Stimulated activated CD4-positive, alpha-beta T cell treated with anti-CD3 and anti-CD28 coated beads, Interleukin-12 subunit alpha, Interleukin-12 subunit beta, amount 100 ng/mL, for 4 hours (primary cell): ENCODE measurements at places on chromosomes 6 and 20.

- no peak for DNase-seq
Observed at GRCh38 chr6:100237821-100238220, 226.9 kb downstream of the SIM1 start.

DNA sequence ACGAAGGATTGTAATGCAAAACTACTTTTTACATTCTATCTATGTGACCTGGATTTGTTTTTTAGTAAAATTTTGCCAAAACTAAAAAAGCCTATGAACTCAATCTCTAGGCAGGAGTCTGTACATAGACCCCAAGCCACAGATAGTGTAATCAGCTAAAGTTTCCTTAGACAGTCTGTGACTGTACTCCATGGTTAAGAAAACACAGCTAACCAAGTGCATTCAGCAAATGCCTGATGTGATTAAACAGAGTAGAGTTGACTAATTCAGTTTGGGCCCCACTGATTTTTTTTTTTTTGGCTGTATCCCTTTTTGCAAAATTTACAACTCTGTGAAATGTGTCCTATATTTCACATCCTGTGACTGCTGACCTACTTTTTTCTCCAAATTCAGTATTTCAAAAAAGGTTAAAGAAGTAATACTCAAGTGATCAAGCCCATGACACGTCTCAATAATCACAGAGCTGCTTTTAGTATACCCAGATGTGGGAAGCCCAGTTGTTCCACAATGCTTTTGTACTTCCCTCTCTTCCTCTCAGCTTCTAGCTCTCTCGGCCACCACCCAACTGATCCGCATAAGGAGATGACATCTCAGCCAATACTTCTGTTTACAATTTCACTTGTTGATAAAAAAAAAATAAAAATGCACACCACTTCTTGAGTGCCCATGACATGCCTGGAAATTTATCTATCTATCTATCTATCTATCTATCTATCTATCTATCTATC lies 108.8 kb upstream of the TBX18 start:
- DNase-seq = no peak

- DNase-seq = no peak
Observed at GRCh38 chr6:87099472-87099871, 4.6 kb upstream of the CGA start.

DNA sequence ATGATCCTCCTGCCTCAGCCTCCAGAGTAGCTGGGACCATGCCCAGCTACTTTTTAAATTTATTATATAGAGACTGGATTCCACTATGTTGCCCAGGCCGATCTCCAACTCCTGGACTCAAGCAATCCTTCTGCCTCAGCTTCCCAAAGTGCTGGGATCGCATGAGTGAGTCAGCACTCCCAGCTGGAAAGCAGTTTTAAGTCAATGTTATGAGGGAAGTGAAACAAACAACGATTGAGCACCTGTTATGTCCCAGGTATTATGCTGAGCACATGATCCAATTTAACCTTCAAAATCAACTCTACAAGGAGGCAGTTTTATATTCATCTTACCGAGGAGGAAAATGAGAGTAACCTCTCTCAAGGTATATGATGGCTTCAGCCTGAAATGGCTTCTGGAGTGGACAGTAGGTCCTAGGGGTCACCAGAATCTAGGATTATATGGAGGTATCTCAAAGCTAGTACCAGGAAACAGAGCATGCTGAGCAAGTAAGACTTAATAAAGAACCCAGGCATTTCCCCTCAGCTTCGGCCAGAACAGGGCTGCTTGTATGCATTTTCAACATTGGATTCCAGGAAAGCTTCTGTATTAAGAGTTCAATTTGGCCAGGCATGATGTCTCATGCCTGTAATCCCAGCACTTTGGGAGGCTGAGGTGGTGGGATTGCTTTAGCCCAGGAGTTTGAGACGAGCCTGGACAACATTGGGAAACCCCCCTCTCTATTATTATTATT lies 55.0 kb downstream of the EDN1 start:
- no peak for DNase-seq

GRCh38 chr20:61771805-61772350 lies 293.8 kb downstream of the TAF4 start:
- DNase-seq = no peak

DNA sequence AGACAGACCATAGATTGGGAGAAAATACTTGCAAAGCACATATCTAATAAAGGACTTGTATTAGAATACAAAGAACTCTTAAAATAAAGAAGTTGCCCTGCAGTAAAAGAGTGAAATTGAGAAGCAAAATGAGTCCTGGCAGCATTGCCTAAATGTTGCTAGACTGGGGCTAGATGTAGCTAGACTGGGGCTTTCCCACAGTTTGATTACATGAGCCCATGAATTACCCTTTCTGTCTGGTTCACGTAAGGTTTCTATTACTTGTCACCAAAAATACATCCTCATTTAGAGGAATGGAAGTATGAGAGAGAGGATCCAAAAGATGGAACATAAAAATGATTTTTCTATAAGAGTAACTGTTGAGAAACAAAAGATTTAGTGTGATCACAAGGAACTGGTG lies 57.6 kb upstream of the CCDC28A start:
- no peak for DNase-seq

GRCh38 chr6:39086294-39086693 lies 28.7 kb downstream of the SAYSD1 start:
- no peak for DNase-seq

DNA sequence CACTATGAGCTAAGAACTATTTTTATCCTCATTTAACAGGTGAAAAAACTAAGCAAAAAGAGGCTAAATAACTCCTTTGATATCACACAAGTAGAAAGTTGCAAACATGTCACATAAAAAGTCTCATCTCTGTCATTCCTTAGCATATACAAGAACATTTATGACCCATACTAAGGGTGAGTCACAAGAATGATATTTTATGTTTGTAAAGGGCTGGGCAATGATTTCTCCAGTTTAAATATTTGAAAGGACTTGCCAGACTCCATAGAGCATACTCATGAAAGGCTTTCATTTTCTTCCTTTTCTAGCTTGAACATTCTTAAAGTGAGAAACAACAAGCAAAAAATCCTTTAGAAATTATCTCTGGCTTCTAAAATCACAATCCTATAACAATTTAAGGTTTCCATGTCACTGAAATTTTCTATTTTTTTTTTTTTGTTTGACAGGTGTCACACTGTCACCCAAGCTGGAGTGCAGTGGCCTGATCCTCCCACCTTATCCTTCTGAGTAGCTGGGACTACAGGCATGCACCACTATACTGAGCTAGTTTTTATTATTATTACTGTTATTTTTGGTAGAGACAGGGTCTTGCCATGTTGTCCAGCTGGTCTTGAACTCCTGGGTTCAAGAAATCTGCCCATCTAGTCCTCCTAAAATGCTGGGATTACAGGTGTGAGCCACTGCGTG lies 338.0 kb upstream of the KHDRBS2 start:
- DNase-seq = no peak

- no peak for DNase-seq
Observed at GRCh38 chr6:105621564-105622175, 218.8 kb upstream of the PREP start.

DNA sequence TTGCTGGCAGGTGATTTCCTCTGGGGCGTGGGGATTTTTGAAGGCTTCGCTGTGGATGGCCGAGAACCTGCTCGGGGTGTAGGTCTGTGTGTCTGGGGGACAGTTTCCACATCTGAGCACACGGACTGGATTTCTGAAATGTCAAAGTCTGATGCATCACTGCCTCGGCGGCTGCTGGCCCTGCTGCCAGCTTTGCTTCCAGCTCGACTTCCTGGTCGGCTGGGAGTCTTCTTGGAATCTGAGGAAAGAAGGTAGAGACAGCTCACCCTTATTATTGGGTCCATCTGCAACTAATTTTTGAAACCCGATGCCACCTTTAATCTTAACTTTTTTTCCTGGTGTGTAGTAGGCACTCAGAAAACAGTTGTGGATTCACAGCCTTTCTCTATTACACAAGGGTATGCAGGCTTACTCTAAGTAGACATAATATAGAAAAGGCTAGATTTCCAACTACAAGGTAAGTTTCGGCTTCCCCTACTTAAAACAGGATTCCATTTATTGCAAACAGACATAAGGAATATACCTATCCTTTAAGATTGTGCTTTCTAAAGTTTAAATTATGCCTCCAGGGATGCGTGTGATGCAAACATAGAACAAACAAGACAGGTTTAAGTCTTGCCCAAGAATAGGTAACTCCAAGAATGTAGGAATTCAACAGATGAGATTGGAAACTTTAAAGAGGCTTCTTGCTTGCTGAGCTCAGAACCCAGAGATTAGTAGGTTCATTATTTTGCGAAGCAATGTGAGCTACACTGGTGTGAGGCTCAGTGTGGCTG lies 183.5 kb downstream of the DST start:
- DNase-seq = no peak

GRCh38 chr6:147035886-147036285 lies 168.3 kb upstream of the STXBP5 start:
- DNase-seq = no peak

GRCh38 chr6:26295691-26296555 lies 69.1 kb upstream of the BTN3A2 start:
- no peak for DNase-seq

DNA sequence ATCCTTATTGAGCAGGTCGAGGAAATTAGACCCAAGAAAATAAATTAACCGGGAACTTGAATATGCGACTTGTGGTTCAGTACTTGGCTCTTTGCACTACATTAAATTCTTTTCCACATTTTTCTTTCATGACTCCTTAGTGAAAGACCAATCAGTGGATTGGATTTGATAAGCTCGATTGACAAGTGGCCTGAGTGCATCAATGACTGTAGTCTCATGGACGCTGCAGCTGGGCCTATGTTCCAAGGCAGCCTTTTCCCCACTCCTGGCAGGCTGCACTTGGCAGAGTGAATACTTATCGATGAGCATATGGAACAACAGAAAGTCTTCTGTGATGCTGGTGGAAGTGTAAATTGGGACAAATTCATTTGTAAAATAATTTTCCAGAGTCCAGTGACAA lies 210.8 kb upstream of the EXOC2 start:
- no peak for DNase-seq

GRCh38 chr20:61986762-61987321 lies 78.8 kb downstream of the TAF4 start:
- DNase-seq = no peak

- DNase-seq = no peak
Observed at GRCh38 chr6:130655586-130655985, 171.6 kb upstream of the SMLR1 start.

- DNase-seq = no peak
Observed at GRCh38 chr20:4781637-4782377, 60.1 kb downstream of the PRND start.
